ENCODE measurements at places on chromosomes 2 and 18. TPM values are rescaled to one million over a fixed set of nuclear protein-coding genes. Genes with fewer than 3 reads are reported as not detected.

DNA sequence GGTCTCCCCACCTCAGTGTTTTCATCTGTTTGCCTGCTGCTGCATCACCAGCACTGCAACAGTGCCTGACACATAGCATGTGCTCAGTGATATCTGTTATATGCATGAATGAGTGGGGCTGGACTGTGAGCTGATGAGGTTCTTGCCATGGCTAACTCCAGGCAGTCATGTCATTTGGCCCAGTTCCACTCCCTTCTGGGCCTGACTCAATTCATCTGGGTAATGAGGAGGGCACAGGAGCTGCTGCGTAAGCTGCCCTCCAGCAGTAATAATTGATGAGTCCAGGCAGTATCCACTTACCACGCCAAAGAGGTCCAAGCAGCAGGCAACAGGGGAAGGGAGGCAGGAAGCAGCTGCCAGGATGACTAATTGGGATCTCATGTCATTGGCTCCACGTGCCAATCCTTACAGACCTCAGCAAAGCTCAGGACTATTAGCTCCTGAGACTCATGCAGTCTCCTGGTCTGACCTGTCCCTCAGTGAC lies 34.1 kb upstream of the MAT2A start:
- no peak for DNase-seq

- peak; percentile 79 for DNase-seq
These were observed 45.6 kb downstream of the MEX3C start for GRCh38 chr18:51151568-51152511.

Gene ZC3H6
- total RNA-seq, result 7.6 TPM

Gene SCTR
- total RNA-seq, result not detected

GRCh38 chr2:112784199-112785189 lies at the start of gene IL1A:
Gene IL1A (minus strand): TSS chr2:112784493. CDS start chr2:112783770, 723 bp downstream.
- no peak for DNase-seq

Gene GRHL1
- total RNA-seq, result 0.49 TPM

- no peak for DNase-seq
These were observed 158.4 kb downstream of the ATP9B start for GRCh38 chr18:79227621-79228020.

Gene RBM43
- total RNA-seq, result 4.2 TPM

Gene LOXL3
- 1.9 TPM for total RNA-seq
